ENCODE measurements at places on chromosomes 13 and 19.

DNA sequence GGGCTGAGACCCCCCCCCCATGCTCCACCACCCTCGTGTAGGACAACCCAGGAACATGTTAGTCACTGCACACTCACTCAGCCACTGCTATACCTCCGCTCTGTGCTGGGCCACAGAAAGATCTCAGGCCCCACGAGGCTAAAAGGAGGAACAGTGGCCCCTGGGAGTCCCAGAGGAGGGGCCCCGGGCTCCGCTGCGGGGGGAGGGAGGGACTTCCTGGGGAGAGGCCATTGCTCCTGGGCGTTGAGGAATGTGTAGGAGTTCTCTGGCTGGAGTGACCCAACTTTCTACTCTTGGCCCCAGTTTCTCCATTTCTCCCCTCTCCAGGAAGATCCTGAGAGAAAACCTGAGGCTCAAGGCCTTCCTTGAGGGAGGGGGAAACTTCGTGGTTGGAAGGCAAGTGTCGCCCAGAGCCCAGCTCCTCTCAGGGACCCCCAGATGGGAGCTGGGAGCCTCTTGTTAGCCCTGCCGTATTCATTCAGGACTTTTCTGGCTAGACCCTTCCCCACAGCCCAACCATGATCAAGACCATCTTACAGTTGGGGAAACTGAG lies 13.6 kb downstream of the ONECUT3 start:
- no peak for DNase-seq

- DNase-seq: no peak
Observed at GRCh38 chr13:112683581-112683980, 6.3 kb upstream of the ATP11A start.

DNA sequence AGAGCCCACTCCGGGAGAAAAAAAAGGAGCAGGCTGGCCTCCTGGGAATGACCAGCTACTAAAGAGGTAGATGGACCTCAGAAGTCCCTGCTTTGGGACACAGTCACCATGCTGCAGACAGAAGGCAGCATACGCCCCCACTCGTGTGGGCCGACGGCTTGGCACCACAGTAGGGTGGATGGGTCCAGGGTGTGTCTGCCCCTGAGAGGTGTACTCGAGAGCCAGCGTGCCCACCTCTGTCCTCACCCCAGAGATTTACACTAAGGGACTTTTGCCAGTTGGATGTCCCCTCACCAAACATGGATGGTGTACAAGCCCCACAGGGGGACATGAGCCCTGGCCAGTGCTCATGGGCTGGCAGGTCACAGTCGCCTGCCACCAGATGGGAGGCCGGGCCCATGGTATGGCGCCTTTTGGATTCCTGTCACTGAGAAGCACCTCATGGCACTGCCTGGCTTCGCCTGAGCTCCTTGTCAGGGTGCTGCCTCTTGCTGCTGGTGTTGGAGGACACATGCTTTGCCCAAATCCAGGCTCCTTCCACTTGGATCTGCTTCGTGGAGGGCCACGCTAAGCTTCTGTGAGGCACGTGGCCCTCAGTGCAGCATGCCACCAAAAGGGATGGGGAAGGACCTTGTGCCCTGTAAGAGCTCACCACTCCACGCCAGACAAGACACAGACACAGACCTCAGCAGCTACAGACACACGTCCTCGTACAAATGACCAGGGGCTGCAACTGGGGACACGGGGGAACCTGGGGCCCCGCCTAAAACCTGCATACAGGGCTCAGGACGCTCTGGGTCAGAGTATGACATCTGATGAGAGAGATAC lies 13.3 kb upstream of the EPHX3 start:
- no peak for DNase-seq

- no peak for DNase-seq
Observed at GRCh38 chr13:112447761-112448603, 71.8 kb downstream of the SPACA7 start.

GRCh38 chr13:24264976-24265375 lies 44.4 kb upstream of the C1QTNF9 start:
- no peak for DNase-seq

DNA sequence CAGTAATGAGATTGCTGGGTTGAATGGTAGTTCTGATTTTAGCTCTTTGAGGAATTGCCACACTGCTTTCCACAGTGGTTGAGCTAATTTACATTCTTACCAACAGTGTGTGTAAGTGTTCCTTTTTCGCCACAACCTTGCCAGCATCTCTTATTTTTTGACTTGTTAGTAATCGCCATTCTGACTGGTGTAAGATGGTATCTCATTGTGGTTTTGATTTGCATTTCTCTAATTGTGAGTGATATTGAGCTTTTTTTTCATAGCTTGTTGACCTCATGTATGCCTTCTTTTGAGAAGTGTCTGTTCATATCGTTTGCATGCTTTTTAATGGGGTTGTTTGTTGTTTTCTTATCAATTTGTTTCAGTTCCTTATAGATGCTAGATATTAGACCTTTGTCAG lies 245.0 kb downstream of the MTUS2 start:
- no peak for DNase-seq

DNA sequence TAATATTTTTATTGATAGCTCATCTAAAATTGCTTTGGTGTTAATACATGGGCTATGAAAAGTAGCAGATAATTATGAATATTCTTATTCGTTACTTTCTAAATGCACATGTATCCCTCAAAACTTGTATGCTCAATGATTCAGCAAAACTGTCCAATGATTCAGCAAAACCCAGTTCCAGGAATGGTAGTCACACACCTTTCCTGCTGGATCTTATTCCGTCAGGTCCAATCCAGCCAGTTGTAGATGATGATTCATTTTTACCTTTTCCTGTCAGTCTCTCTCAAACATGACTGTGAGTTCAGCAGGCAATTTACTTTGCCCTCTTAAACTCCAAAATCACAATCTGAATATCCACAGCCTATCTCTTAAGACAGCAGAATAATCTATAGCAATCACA lies 1082.6 kb downstream of the EFNB2 start:
- DNase-seq: no peak

DNA sequence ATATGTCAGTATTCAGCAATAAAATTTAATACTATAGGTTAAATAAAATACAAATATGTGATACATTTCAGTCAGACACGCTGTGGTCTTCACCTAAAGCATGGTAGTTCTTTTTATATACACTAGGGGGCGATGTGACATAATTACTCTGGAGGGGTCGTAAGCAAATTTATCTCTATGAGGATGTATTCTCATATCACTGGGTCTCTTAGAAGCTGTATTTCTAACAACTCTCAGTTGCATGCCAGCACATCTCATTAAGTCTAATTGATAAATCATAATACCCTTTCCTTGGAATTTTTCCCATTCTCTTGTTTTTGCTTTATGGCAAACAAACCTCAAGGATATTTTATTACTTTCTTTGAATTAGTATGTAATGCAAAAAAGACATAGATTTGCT lies 3.9 kb upstream of the PCDH17 start:
- DNase-seq: no peak

- DNase-seq: no peak
Observed at GRCh38 chr19:801861-802497, 4.7 kb downstream of the PTBP1 start.

DNA sequence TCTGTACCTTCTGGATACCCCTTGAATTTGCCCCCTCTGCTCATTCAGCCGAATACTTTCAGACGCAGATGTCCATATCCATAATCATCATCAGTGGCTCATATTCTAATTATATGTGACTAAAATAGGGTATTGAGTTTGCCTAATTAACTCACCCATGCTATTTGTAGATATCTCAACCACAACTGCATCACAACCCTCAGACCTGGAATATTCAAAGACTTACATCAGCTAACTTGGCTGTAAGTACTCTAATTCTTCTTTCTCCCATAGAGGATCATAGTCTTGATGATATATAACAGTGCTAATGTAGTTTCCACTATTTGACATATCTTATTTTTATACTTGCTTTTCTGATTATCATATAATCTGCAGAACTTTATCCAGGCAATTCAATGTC lies 35.8 kb downstream of the RXFP2 start:
- no peak for DNase-seq

DNA sequence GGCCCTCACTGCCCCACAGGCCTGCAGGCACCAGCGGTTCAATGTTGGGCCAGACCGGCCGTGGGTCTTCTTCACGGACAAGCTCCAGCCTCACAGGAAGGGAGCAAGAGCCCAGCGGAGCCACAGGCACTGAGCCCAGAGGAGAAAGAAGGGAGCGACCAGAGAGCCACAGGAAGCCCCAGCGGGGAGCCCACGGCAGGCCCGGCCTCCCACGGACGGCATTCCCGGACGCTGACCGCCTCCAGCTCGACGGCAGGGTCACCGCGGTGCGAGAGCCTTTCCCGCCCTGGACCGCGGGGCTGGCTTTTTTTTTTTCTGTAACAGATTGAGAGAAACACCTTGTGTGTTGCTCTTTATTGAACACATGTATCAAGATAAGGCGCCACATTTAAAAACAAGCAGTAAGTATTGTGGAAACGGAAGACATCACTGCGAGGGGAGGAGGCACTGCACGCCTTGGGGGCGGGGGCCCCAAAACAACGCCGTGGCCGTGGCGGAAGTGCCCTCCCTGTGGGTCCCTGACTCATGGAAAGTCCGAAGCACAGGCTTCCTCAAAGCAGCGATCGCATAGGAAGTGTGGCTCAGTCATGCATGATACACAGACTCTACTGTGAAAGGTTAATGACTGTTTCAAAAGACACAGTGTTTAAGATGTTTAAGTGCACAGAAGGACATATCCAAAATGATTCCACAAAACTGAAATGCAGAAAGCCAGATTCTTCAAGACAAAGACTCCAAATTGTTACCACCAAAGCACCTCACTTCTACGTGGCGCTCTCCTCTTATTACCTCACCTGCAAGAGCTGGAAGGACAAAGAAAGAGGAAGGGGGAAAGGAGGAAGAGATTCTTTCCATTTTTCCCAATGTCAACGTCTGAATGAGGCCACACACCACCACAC lies 3.5 kb downstream of the RASA3 start:
- peak; percentile 95 for DNase-seq

DNA sequence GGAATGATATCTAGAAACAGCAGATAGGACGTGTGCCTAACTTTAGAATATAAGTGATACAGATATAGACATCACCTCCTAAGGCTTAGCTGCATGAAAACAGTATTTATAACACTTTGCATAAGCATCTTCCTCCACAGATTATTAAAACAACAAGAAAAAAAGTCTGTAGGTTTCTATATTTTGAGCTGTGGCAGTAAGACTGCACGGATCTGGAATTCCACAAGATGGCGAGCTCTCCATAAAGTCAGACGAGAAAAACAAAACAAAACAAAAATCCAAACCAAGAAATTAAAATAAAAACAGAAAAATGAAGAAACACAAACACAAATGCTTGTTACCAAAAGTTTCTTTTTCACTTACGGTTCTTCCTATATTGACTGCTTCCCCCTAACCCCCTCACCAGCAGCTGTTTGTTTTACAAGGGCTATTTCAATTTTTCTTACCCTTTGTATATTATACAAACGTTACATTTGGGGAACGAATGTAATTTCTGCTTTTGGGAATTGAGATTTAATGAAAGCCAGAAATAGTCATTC lies 285.8 kb downstream of the MYO16 start:
- DNase-seq: no peak

- no peak for DNase-seq
Observed at GRCh38 chr13:41788552-41788951, 172.4 kb downstream of the VWA8 start.

DNA sequence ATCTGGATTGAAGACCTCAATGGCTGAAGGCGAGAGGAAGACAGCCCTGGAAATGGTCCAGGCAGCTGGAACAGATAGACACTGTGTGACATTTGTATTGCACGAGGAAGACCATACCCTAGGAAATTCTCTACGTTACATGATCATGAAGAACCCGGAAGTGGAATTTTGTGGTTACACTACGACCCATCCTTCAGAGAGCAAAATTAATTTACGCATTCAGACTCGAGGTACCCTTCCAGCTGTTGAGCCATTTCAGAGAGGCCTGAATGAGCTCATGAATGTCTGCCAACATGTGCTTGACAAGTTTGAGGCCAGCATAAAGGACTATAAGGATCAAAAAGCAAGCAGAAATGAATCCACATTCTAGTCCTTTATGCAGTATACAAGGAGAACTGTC lies 1.2 kb downstream of the POLR1D start:
- no peak for DNase-seq

DNA sequence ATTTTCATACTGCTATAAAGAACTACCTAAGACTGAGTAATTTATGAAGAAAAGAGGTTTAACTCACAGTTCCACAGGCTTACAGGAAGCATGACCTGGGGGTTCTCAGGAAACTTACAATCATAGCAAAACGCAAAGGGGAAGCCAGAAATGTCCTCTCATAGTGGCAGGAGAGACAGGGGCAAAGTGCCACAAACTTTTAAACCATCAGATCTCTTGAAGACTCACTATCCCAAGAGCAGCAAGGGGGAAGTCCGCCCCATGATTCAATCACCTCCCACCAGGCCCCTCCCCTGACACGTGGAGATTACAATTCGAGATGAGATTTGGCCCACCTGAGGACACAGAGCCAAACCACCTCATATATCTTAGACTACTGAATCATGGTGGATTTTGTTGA lies 198.7 kb downstream of the KCTD12 start:
- no peak for DNase-seq

DNA sequence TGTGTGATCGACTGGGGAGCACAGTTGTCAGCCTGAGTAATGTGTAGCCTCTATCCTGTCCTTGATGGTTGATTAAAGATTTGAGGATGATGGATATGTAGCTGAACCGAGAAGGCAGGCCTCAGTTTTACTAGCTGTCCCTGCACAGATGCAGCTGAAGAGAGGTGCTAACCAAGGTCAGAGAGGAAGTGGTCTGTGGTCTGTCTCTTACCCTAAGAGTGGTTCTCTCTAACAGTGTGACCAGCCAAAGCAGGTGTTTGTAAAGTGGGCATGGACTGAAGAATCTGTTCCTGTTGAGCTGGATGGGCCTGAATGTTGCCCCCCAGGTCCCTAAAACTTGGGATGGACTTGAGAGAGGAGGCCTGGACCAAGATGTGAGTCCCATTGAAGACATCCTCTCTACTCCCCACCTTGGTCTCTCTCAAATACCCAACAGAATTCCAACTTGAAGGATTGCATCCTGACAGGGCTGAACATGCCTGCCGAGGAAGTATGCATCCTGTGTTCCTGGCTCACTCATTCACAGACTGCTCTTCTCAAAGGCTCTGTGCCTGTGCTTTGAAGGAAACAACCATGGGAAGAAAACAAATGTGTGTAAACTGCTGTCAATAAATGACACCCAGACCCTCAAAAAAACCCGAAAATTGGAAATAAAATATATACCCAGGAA lies 223.8 kb downstream of the MAB21L1 start:
- DNase-seq: peak; percentile 2

- no peak for DNase-seq
Observed at GRCh38 chr13:39886336-39886735, 230.9 kb downstream of the COG6 start.

GRCh38 chr19:3981373-3981735 lies 3.9 kb downstream of the EEF2 start:
- no peak for DNase-seq
